ENCODE measurements at places on chromosomes 4 and X.

DNA sequence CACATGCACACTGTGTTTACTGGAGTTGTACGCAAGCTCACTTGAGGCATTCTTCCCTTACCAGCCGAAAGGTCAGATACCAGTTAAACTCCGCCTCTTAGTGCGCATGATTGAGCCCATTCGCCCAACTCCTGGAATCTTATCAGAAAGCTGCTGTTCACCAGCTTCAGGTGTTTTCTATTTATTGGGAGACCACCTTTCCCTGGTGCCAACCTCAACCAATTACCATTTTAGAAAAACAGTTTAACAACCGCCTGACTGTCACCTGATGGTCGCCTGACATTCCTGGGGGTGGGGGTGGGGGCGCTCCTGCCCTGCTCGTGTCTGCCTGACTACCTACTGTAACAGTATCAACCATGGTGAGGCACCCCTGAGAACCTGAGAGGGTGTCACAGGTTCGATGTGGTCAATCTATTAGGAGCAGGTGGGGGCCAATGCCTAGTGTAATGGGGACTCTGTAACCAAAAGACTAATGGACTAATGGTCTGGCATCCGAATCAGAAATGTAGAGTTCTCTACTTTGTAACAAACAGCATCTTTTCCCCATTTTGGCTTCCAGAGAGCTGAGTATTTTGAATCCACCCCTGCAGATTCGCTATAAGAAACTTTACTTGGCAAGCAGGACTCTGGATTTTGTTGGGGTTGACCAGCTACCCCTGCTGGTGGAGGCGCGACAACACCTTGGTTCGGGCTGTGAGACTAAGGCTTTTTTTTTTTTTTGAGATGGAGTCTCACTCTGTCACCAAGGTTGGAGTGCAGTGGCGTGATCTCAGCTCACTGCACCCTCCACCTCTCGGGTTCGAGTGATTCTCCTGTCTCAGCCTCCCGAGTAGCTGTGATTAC is 58.2 kb upstream of the ZNF157 start:
- DNase-seq, result peak; percentile 31

GRCh38 chr4:180669680-180670079 is 1573.5 kb upstream of the TENM3 start:
- no peak for DNase-seq

DNA sequence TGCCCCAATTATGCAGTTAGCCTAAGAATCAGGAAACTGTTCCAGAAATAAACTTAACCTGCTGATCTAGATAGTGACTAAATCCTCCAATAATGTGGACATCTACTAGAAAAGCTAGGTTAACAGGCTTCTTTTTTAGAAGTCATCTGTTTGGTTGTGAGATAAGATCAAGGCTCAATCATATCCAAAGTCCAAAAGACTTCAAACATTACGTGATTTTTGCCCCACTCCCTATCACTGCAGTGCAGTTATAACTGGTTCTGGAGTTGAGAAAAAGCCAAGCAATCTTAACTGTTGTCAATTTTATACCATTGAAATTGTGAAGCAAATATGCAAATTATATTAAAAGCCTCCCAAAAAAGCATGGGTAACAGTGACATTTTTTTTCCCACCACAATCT is 781.4 kb downstream of the KLHL13 start:
- no peak for DNase-seq

DNA sequence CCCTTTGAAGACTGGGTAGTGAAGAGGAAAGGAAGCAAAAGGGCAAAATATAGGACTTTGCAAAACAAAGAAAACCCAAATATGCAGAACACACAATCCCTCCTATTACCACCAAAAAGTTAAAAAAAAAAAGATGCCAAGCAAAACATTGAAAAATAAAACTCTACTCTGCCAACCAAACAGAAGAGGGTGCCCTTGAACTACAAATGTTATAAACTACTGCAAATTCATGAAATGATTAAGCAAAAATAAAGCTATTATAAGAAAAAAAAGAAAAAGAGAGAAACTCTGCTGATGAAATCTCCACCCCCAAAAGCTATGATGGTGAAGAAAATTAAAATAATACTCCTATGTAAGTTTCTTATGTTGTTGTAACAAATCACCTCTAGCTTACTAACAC is 168.5 kb upstream of the STK26 start:
- DNase-seq, result no peak

Data from left ventricle myocardium superior (tissue), 1 donor.